Inflammatory macrophage treated with lipopolysaccharide for 4 hours (primary cell): ENCODE measurements at places on chromosomes 12 and 14.

GRCh38 chr14:63800083-63800482 lies 52.7 kb upstream of the SYNE2 start:
- no peak for DNase-seq

GRCh38 chr14:54856152-54856551 lies 46.5 kb downstream of the GCH1 start:
- no peak for DNase-seq

GRCh38 chr14:101733211-101733610 lies 28.3 kb upstream of the PPP2R5C start:
- peak; percentile 58 for DNase-seq

DNA sequence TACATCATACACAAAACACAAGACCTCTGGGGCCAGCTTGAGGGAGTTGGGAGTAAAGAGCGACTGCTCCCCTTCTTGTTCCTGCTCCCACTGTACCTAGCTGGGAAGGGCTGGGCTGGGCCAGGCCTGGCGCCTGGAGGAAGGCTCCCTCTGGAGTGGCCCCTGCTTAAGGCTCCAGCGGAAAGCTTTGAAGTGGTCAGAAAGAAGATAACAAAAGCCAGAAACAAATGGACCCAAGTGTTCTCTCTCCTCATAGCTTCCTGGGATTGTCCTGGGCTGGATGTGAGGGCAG lies 25.3 kb downstream of the PRPF40B start:
- no peak for DNase-seq
